ENCODE measurements at places on chromosomes 5 and 9. TPM values are rescaled to one million over a fixed set of nuclear protein-coding genes. Genes with fewer than 3 reads are reported as not detected.

SPATA6L gene
- 1.6 TPM for total RNA-seq

PHF24 gene
- 0.09 TPM for total RNA-seq

SLC6A18 gene
- total RNA-seq: not detected

LTC4S gene
- 0.28 TPM for total RNA-seq

TPPP gene
- 6.6 TPM for total RNA-seq

FOCAD gene
- 14.4 TPM for total RNA-seq

CCL21 gene
- total RNA-seq: not detected

SPINK1 gene
- total RNA-seq: 1.9 TPM

RNF14 gene
- 67.1 TPM for total RNA-seq

IRGM gene
- 0.06 TPM for total RNA-seq

ADAMTS6 gene
- 0.06 TPM for total RNA-seq

CXXC5 gene
- total RNA-seq: 17.6 TPM

TEK gene
- total RNA-seq: 0.15 TPM

NTNG2 gene
- total RNA-seq: 1.2 TPM

SH3PXD2B gene
- 16.2 TPM for total RNA-seq

LHX3 gene
- total RNA-seq: 0.08 TPM

TRPM6 gene
- total RNA-seq: 1.7 TPM

C5orf58 gene
- not detected for total RNA-seq

GCNT4 gene
- total RNA-seq: 0.29 TPM

TMEM215 gene
- 0.02 TPM for total RNA-seq

GRAMD2B gene
- 1.1 TPM for total RNA-seq

CTNND2 gene
- not detected for total RNA-seq

SLC6A3 gene
- 1.3 TPM for total RNA-seq

CCDC171 gene
- 0.31 TPM for total RNA-seq

BSPRY gene
- total RNA-seq: 0.07 TPM
